ENCODE measurements at places on chromosomes 11 and 22.

DNA sequence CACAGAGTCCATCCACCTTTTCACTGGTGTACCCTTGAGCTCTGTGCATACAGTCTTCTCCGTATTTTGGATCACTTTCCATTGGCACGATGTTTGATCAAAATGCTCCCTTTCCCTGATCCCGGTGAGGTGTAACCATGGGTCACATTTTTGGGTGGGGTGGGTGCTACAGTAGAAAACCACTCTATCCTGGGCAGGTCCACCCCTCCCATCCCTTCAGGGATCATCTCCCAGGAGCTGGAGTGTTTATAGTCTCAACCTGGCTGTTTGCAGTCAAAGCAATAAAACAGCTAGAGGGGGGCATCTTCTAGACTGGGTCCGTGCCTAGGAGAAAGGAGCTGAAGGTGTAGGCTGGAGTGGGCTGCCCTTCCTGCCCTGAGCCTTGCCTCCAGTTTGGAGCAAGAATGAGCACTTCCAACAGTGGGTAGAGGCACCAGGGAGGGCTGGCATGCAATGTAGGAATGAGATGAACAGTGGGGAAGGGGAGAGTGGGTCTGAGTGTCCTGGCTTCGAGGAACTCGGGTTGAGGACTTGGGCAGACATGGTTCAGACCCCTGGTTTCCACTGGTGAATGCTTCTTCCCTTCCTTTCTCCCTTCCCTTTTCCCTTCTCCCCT is 38.8 kb downstream of the RNF141 start:
- DNase-seq, result no peak

DNA sequence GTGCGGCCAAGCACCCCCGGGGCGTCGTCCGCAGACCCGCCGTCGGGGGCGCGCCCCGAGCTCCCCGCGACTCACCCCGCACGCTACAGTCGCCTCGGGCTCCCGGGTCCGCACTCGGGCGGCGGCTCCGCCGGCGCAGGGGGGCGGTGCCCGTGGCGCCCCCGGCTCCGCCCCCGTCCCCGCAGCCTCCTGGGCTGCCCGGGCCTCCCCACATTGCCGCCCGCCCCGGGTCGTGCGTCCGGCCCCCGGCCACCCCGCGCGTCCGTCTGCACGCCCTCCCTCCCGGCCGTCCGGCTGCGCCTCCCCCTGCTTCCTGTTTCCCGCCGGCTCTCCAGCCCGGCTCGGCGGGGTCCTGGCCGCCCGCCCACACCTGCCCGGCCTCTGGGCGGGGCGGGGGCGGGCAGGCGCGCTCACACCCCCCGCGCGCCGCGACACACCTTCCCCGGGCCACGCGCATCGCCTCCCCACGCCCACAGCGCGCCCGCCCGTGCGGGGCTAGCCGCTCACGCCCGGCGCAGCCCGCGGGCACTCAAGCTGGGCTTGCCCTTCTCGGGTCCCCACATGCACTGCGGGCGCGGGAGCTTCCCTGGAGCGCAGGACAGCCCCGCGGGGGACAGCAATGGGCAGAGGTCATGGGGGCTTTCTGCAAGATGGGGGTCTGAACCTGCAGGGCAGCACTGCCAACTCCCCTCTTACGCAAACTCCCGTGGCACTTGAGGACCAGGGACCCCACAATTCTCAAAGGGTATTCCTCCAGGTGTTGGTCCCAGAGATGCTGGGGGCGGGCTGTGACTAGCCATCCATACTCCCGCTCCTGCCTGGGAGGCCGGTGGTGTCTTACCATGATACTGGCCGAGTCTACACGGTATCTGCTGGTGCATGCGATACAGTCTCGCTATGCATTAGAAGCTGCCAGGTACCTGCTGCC is at the start of gene CARD10:
TSS of gene CARD10 (minus strand) at position 148 of the 928 bp plus-strand sequence. CDS start 215 bp downstream, outside the sequence.
- peak; percentile 72 for DNase-seq

GRCh38 chr22:50625131-50625567 is 2.8 kb downstream of the ARSA start:
- no peak for DNase-seq

- DNase-seq, result peak; percentile 3
These were observed 120.8 kb downstream of the KCNQ1 start for GRCh38 chr11:2565447-2566222.

DNA sequence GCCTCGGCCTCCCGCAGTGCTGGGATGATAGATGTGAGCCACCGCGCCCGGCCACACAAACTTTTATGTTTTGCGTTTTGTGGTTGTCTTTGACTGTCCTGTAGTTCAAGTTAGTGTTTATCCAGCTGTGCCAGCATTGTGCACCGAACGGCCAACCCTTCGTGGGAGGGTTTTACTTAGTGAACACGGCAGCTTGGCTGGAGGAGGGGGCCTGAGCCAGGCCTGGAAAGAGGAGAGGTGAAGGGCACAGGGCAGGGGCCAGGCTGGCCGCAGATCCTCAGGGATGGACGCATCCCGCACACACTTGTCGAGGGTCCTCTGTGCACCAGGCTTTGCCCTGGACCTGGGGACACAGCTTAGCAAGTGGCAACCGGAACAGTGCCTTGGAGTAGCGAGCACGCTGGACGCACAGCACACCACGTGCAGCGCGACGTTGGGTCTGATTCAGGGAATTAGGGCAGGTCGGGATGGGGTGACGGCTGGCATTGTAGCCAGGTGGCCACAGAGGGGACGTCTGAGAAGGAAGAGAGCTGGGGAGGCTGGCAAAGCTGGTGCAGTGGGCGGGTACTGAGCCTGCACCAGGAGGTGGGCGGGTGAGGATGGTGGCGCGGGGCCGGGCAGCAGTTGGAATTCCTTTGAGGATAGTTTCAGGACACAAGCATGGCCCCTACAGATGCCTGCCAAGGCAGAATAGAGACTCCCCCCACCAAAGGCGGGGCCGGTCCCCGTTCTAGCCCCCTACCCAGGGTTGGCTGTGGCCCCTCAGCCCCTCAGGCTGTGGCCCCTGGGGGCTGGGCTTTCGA is 13.4 kb downstream of the EPS8L2 start:
- no peak for DNase-seq

DNA sequence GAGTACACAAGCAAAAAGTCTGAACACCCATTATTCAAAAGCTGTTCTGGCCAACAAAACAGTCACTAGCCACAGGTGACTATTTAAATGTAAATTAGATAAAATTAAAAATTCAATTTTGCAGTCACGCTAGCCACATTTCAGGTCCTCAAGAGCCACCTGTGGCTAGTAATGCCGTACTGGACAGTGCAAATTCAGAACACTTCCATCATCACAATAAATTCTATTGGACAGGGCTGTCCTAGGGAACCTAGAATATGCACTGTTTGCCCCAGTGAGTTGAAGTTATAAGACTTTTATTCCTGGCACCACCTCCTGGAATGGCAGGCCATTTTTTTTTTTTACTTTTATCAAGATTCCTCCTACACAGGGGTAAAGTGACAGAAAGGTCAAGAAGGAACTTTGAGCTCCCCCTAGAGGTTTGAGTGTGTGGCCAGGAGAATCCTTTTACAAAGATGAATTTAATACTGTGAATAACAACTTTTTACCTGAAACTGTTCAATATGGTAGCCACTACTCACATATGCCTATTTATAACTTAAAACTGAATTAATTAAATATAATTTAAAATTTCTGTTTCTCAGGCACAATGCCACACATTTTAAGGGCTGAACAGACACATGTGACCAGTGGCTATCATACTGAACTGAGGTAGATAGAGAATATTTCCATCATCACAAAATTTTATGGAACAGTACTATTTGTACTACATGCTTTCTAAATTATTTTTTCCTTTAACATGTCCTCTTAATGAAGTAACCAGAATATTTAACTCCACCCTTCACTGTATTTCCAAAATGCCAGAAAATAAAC is 6.5 kb downstream of the MSANTD2 start:
- peak; percentile 32 for DNase-seq

GRCh38 chr22:20243537-20244249 is 24.4 kb downstream of the RTN4R start:
- peak; percentile 52 for DNase-seq

DNA sequence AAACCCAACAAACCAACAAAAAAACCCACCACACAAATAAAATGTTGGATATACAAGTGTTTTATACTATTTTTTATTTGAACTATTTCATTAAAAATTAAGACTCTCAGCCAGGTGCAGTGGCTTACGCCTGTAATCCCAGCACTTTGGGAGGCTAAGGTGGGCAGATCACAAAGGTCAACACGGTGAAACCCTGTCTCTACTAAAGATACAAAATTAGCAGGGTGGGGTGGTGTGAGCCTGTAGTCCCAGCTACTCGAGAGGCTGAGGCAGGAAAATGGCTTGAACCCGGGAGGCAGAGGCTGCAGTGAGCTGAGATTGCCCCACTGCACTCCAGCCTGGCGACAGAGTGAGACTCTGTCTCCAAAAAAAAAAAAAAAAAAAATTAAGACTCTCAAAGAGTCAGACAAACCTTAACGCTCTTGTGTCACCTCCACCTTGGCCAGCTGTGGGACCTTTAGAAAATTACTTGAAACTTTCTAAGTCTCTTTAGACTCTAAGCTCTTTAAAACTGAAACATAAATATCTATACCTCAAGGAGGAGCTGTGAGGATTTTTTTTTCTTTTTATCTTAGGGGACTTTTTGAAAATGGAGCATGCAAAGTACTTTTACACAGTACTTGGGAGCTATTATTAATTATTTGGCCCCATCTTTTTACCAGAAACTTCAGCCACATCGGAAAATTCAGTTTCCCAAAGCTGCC is 68.4 kb upstream of the CLNS1A start:
- no peak for DNase-seq

- no peak for DNase-seq
These were observed 60.5 kb downstream of the METTL15 start for GRCh38 chr11:28168718-28169117.

DNA sequence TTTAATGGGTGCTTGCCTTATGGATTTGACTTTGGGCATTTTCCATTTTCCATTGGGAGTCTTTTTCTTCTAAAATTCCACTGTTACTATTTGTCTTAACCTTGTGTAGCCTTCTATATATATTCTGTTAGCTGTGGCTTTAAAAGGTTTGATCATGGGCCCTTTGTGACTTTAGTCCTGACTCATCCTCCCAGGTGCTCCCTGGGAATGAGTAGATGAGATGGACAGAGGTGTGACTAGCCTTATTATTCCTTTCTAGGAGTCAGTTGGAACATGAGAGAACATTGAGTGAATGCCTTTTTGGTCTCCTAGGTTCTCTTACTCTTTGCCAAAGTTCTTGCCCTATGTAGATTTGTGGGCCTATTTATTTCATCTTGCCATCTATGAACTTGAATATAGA is 39.0 kb downstream of the DDX10 start:
- no peak for DNase-seq

- DNase-seq, result no peak
These were observed 2.3 kb upstream of the IRAG1 start for GRCh38 chr11:10695833-10696232.

DNA sequence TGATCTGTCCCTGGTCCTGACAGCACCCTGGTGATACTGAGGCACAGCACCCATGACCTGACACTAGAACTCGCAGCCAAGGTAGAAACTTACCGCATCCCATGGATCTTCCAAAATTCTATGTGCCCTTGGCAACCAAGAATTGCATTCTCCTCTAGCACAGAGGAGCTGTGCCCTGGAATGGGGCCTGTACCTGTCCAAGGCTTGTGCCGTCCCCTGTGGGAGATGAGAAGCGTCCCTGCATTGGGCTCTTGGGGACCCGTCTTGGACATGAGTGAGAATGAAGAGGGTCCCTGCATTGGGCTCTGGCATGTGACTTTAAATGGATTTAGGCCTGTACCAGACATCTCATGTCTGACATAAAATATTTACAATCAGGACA is 67.1 kb downstream of the GGTLC2 start:
- no peak for DNase-seq

DNA sequence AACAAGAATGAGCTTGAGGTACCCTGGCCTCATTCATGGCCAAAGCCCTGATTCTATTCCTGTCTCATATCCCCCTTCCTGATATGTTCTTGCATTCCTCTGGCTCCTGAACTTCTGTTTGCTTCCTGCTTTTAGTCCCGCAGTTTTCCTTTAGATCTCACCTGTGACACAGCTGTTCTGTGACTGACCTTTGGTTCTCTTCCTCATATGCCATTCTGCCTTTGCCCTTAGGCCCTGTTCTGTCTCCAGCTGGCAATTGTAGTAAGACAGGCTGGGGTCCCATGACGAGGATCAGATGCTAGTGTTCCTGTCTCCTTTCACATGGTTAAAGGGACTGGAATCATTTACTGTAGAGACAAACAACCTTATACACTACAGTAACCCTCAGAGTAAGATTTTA is 59.0 kb upstream of the PDE3B start:
- peak; percentile 45 for DNase-seq

DNA sequence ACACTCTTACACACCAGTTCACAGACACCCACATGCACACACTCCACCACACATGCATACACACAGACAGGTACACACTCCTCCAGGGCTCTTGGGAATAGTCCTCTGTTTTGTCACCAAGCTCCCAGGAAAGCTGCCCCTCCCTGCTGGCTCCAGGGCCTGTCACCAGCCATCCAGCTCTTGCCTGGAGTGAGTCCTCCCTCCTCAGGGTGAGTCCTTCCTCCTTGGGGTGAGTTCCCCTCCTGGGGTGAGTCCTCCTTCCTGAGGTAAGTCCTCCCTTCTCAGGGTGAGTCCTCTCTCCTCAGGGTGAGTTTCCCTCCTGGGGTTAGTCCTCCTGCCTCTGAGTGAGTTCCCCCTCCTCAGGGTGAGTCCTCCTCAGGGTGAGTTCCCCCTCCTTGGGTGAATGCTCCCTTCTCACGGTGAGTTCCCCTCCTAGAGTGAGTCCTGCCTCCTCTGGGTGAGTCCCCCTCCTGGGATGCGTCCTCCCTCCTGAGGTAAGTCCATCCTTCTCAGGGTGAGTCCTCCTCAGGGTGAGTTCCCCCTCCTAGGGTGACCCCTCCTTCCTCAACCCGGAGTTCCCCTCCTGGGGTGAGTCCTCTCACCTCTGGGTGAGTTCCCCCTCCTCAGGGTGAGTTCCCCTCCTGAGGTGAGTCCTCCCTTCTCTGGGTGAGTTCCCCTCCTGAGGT is 100.6 kb upstream of the FGF3 start:
- no peak for DNase-seq

- no peak for DNase-seq
These were observed 178.4 kb upstream of the MTNR1B start for GRCh38 chr11:92790926-92791616.

DNA sequence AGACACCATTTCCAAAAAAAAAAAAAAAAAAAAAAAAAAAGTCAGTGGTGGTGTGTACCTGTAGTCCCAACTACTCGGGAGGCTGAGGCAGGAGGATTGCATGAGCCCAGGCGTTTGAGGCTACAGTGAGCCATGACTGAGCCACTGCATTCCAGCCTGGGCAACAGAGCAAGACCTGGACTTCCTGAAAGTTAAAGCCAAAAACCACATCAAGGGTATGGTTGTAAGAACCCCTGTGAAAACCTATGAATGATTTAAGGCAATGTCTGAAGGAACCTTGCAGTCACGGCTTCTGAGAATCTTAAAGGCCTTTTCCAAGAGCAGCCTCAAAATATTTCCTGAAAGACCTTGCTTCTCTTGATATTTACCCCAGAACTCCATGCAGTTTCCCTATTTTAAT is 30.5 kb upstream of the MSANTD2 start:
- DNase-seq, result no peak

DNA sequence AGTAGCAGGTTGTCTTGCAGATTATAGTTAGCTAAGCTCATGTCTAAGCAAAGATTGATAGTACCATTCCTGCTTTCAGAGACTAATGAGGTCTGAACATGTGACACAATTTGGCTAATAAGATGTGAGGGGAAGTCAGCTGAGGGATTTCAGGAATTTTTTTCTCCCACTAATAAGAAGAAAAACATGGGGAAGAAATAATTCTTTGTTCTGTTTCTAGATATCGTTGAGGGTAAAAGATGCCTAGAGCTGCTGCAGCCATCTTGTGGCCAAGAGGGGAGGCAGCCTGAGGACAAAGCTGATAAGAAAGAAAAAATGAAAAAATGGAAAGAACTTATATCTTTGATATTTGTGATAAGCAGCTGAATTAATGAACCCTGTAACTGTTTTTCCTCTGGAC is 1334.4 kb downstream of the LRRC4C start:
- no peak for DNase-seq

- no peak for DNase-seq
These were observed 73.5 kb downstream of the THAP12 start for GRCh38 chr11:76307396-76307795.

Measured in body of pancreas (tissue), 4 donors.